ENCODE measurements at places on chromosomes 5 and 9.
A peak's percentile ranks its signal among the peaks of the same experiment; 100 is the strongest.

DNA sequence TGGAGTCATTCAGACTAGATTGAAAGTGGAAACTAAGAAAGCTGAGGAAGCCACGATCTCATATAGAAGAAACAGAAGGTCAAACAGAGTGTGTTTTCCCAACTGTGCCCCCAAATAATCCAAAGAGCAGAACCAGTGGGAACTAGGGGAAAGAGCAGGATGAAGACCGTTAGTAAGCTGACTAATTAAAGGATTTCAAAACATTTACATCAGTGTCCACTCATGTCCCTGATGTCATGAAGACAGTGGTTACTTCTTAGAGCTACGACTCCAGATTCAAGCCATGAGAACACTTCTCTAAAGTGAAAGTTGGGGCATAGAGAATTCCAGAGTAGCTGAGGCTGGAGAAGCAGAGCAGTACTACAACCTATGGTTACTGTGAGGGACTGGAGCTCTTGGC is 119.6 kb upstream of the SLC12A2 start:
- no peak for DNase-seq

GRCh38 chr5:153831973-153832372 is 206.7 kb downstream of the FAM114A2 start:
- no peak for DNase-seq

GRCh38 chr5:162334944-162335343 is 267.4 kb downstream of the GABRG2 start:
- DNase-seq, result no peak

DNA sequence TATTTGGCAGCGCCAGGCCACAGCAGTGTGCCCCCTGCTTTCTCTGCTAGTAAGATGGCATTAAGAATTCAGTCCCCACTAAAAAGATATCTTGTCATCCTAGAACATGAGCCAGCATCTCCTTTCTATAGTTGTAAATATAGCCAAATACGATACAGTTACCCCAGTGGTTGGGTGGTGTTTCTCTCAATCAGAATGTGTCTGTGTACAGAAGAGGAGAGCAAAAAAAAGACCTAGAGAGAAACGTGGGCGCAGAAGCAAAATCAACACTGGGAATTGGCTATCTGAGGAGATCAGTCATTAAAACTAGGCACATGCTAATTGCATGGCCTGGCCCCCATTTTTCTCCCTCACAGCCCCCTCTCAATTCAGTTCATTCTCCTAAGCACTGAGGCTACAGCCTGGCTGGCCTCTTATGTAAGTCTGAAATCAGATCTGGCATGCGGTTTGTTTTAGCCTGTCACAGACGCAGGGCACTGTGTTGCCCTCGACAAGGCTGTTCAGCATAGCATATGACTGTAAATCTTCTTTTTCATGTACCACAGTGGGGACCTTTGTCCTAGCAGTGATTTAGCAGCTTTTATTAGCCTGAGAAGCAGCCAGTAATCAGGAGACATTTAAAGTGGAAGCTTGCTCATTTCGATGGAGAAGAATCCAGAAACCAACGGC is 57.8 kb downstream of the RORB start:
- no peak for DNase-seq

DNA sequence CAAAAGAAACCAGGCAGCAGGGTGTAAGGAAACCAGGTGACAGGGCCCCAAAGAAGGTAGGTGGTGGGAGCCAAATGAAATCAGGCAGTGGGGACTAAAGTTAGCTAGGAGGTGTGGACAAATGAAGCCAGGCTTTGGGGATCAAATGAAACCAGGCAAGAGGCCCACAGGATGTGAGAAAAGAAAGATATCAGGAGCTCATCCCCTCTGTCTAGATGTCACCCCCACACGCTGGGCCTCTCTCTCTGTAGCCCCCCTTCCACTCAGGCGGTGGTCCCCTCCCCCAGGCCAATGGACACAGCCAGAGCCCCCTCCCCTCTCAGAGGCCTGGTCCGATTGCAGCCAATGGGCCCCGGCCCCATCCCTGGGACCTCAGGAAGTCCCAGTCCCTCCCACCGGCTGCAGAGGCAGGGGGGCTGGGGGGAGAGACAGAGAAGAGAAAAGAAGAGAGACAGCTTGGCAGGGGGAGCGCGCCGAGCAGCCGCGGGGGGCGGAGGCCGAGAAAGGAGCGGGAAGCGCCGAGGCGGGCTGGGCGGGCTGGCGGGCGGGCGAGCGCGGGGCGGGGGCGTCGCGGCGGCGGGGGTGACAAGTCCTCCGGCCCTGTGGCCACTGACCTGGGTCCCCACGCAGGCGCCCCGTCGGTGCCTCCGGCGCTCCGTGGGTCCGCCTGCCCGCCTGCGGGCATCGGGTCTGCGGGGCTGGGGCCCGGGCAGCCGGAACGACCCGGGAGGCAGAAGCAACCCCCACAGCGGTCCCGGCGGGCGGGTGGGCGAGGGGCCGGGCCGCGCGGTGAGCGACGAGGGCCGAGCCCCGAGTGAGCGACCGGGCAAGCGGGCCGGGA is 11.9 kb downstream of the CNTFR start:
- DNase-seq, result no peak

DNA sequence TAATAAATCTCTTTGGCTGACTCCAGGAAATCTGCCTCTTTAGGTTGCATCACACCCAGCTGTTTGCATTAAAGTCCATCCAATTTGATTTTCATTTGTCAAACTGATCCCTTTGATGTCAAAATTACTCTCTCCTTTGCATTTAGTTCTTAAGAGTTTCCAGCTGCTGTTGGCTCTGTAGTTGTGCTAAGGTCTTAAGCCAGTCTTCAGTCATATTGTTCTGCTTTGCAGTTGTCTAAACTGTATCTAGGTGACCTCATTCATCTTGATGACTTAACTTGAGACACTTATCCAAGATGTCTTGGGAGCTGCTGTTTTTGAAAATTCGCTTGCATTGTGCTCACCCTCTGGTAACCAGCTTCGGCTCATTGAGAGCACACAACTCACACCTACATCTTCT is 386.9 kb upstream of the TLE4 start:
- no peak for DNase-seq

- no peak for DNase-seq
These were observed 18.0 kb downstream of the IARS1 start for GRCh38 chr9:92275541-92275940.

GRCh38 chr9:136857581-136858412 is 5.7 kb downstream of the MAMDC4 start:
- DNase-seq, result peak; percentile 17

DNA sequence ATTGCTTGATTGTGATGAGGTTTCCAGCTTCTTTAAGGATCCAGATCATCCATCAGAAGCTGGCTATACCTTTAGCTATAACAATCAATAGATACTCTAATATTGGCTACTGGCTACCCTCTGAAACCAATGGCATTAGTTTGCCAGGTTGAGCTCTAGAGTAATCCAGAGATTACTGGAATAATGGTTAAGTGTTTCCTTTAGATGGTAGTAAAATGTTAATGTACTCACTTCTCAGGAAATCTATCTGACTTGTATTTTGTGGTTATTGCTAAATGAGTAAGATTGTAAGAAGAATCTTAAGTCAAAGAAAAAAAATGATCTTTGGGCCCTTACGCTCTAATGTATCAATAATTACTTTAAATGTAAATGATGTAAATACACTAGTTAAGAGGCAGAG is 57.6 kb upstream of the OTP start:
- no peak for DNase-seq

GRCh38 chr5:169696621-169697510 is 59.8 kb downstream of the DOCK2 start:
- DNase-seq, result no peak

DNA sequence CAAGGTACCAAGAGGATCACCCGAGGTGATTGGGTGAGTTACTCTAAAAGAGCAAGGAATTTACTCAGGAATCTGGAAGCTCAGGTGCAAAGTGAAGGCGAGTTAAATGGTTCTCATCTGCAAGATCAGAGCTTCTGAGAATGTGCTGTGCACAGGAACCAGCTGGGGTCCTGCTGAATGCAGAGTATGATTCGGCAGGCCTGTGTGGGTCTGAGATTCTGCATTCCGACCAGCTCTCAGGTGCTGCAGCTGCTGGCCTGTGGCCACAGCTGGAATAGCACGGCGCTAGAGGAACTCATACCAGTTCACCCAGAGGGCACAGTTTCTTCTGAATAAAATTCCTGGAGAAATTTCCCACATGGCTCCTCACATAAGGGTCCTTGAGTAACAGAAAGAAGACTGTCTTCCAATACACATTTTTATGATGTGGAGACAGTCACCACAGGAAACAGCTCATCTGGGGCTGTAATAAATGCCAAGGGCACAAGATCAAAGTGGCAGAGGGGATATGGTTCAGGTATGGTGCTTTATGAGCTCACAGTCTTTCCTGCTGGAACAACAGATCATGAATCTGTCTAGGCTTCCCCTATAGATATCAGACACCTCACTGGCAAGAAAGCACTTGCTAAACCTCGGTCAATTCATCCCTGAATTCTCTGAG is 83.9 kb downstream of the PTPN3 start:
- DNase-seq, result no peak

- DNase-seq, result no peak
These were observed 387.1 kb downstream of the PDE4D start for GRCh38 chr5:59506285-59506877.

DNA sequence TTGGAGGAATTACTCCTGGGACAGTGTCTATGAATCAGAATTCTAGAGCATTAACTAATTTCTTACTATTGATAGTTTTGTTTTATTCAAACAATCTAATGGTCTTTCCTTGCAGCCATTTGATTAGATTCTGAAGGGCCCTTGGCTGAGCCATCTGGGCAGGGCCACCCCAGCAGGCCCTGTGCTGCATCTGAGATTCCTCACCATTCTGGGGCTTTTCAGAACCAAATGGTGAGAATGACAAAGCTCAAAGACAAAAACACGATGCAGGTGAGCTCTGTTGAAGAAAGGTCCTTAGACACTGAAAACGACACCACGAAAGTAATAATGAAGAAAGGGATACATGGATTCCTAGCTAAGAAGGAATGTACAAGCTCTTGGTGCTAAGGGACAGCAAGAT is 321.0 kb upstream of the IRX4 start:
- no peak for DNase-seq

DNA sequence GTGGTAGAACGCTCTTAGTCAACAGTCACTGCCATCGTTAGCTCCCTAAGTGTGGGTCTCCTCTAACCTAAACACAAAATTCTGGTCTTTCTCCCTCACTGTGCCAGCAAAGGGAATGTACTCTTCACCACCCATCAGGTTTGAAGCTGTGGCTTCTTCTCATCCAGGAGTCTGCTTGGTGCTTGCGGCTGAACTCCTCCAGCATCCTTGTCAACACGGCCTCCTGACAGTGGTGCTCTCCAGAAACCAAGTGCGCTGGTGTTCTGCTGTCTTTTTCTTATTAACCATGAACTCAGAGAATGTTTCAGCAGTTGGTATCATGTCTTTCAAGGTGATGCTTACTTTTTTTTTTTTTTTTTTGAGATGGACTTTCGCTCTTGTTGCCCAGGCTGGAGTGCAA is 23.9 kb upstream of the LPCAT1 start:
- no peak for DNase-seq

- no peak for DNase-seq
These were observed 107.2 kb downstream of the C5orf15 start for GRCh38 chr5:133861161-133861737.

GRCh38 chr5:658103-658502 is 35.0 kb downstream of the TPPP start:
- no peak for DNase-seq

GRCh38 chr5:14270209-14270702 is 127.1 kb downstream of the TRIO start:
- no peak for DNase-seq

DNA sequence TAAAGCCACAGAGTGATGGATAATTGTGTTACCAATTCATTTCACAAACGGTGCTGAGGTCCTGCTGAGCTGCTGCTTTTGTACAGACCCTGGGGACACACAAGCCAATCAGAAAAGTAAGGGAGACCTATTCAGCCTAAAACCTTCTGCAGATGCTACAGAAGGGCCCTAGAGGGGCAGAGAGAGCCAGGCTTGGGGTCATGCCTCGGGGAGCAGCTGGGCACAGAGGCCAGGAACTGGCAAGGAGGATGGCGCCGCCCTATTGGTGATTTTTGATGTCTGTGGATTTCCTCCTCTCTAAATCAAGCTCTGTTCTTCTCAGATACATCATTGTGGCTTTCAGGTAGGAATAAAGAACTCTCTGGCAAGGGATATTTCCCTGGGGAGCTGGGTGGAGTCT is 181.9 kb downstream of the ZNF462 start:
- DNase-seq, result no peak

DNA sequence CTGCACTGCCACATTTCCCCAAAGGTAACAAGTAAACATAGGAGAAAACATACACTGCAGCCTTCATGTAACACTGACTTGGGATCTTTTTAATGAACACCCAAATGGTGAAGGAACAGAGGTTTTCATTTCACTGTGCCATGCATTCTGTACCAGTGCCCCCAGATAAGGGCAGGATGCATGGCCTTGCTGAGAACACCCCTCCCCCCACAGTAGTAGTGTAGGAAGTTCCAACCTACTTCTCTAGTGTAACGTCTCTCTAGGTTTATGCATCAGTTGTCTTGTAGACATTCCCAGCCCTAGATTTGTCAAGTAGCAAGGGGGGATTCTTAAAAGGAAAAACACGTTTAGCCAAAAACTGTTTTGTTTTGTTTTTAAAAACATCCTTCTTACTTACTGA is 29.9 kb downstream of the MAP3K1 start:
- DNase-seq, result no peak

- DNase-seq, result no peak
These were observed 68.1 kb downstream of the SPOCK1 start for GRCh38 chr5:137431051-137431450.

GRCh38 chr5:151812757-151813309 is 41.1 kb downstream of the G3BP1 start:
- DNase-seq, result no peak

- DNase-seq, result no peak
These were observed 15.3 kb downstream of the BICD2 start for GRCh38 chr9:92749071-92749933.

- DNase-seq, result no peak
These were observed 134.1 kb upstream of the TUT7 start for GRCh38 chr9:86488345-86488744.

DNA sequence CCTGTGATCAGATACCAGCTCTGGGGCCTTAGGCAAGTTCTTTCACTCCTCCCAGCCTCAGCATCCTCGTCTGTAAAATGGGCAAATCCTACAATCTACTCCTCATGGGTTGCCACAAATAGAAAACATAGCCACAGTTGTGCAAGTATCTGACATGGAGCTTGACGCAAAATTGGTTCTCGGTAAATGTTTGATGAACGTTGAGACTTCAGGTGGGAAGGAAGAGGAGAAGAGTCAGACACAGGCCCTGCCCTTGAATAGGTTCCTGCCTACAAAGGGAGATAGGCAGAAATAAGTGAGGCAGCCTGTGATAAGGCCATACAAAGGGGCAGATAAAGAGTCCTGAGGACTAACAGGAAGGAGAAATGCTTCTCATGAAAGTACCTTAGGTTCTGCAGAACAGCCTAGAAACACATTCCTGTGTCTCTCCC is 26.1 kb upstream of the CPEB4 start:
- no peak for DNase-seq

DNA sequence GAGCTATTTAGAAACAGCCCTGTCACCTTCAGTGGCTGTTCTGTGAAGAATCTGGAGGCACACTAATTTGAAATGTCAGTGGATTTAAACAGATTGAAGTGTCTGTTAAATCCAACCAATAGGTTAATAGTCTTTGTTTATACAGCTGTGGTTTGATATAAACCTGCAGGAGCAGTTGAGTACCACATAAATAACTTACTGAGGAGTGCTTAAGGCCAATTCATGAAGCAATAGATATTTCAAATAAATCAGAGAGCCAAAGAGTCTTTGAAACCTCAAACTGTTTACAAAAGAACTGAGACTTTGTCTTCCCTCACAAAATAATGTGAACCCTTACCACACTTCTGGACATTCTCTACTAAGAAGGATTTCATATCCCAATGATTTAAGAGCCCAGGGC is 111.9 kb downstream of the FEM1C start:
- DNase-seq, result no peak
